MCF 10A (cell line): ENCODE measurements at places on chromosomes 13 and 19. TPM values are rescaled to one million over a fixed set of nuclear protein-coding genes. Genes with fewer than 3 reads are reported as not detected.

- no peak for DNase-seq
Measured at GRCh38 chr13:113146750-113147149, 11.7 kb upstream of the PROZ start.

DNA sequence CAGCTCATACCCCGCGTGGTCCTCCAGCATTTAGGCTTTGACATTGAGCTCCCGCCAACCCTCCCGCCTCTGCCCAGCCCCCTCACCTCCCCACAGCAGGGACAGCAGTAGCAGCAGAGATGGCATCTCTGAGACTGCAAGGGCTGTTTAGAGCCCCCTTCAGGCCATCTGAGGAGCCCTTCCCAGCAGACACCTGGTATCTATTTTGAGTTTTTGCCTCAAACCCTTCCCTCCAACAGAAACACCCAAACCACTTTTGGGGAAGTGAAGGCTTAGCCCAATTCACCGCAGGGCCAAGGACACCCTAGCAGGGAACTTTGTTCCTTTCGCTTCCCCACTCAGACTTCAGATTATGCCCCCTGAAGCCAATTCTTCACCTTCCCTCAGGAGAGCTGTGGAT, 6.3 kb upstream of the ZNF175 start:
- no peak for DNase-seq

GRCh38 chr19:17121736-17122293, 46.2 kb downstream of the MYO9B start:
- DNase-seq = no peak

DNA sequence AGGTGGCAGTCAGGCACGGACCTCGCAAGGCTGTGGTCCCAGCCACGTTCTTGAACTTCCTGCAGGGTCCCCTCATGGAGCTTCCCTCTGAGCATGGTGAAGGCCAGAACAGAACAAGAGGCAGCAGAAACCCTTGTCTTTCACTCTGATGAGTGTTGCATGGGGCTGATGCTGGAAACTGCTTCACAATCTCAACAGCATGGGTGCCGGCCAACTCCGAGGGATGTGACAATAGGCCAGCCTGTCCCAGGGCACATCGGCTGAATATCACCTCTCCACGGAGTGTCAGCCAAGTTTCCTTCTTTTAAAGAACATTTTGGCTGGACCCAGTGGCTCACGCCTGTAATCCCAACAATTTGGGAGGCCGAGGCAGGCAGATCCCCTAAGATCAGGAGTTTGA, 173.9 kb downstream of the FOXO1 start:
- DNase-seq = no peak

- DNase-seq = no peak
Measured at GRCh38 chr13:79803296-79803695, 322.3 kb downstream of the NDFIP2 start.

DNA sequence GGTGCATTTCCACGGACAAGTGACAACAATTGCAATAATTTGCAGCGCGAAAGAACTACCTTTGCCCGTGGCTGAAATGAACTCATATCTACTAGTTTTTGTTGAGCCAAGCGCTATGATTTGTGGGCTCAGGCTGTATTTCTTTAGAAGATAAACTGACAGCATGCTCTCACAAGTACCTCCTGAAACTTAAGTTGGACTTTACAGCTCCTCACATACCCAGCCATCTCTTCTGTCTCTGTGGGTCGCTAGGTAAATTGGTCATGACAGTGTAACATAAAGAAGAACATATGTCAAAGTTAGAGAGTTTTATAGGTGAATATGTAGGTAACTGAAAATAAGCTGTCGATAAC, 839 bp downstream of the COG6 start:
- no peak for DNase-seq

GRCh38 chr19:49387936-49388372, at the start of gene KASH5:
Gene KASH5 (plus strand): TSS chr19:49388249. CDS start chr19:49390884, 2,635 bp downstream.
- DNase-seq = no peak

DNA sequence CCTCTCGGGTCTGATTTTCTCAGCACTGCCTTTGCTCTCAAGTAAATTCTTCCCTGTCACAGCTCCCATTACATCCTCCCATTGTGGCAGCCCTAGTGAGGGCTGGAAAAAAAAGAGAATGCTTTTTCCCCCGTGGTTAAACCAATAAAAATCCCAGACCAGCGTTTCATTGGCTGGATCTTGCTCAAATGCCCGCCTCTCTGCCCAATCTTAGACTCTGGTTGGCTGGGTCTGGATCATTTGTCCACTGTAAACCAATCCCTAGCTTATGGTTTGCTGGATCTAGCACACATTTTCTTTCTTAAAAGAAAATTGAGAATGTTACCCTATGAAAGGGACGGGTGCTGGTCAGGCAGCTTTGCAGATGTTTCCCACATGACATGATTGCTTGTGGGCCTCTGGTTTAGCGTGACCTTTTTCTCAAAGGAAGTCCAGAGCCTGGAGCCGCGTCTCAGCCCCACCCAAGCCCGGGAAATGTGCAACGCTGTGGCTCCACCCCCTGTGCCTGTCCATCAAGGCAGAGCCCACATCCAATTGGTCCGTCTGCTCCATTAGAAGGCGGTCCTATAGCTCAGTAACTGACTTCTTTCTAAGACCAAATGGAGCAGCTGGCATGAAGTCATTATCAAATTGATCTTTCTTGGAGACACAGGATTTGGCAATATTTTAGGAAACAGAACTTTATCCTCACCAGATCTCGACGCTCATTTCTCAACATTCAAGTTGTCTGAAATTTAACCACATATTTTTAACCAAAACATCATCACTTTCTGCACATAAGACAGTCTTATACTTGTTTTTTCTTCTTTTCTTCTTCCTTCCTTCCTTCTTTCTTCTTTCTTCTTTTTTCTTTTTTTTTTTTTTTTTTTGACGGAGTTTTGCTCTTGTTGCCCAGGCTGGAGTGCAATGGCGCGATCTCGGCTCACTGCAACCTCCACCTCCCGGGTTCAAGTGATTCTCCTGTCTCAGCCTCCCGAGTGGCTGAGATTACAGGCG, 2.6 kb upstream of the MCEMP1 start:
- DNase-seq = peak; percentile 76

DNA sequence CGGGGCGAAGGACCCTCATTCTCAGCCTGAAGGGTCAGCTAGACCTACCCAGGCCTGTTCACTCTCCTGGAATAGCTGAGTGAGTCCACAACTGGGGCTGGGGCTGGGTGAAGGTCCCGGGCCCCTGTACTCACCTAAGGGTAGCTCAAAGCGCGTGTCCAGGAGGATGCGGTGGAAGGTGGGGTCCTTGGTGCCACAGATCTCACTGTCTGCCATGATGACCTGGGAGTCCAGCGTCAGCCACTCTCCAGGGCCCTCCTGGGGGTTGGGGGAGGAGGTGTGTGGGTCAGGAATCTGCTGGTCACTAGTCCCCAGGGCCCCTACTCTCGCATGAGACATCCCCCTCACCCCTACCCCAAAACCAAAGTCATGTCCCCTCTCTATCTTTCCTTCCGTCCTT, 18.7 kb downstream of the UNC13A start:
- no peak for DNase-seq

DNA sequence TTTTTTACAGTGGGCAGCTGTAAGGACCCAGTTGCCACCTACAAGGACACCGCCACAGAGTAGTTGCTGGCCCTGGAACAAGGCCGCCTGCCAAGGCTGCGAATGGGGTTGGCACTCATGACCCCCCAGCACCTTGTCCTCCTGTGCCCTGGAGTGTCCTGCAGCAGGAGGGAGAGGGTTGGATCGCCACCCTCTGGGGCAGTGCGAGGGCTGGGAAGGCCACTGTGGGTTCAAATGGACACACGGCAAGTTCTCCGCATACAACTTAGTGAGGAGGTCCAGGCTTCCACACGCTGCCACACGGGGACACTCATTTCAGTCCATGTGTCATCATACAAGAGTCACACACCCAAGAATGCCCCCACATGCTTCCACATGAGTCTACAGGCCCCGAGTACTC, 978 bp downstream of the KLK8 start:
- no peak for DNase-seq

- DNase-seq = no peak
Measured at GRCh38 chr19:17183858-17184321, 31.3 kb upstream of the USE1 start.

DNA sequence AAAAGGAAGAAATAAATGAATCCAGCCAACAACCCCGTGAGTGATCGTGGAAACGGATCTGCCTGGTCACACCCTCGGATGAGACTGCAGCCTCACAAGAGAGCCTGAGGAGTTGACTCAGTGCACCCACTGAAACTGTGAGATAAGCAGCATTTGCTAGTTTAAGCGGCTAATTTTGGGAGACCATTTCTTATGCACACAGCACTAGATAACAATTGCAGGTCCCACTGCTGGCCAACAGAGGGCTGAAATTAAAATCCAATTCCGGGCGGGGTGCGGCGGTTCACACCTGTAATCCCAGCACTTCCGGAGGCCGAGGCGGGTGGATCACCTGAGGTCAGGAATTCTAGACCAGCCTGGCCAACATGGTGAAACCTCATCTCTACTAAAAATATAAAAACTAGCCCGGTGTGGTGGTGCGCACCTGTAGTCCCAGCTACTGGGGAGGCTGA, 3.6 kb downstream of the UQCR11 start:
- DNase-seq = no peak

Gene MZT1
- total RNA-seq = 25.4 and 28.4 TPM in 2 replicates

Gene BLVRB
- 44.0 and 68.7 TPM in 2 replicates for total RNA-seq

Gene SLC25A42
- total RNA-seq = 3.1 and 3.7 TPM in 2 replicates

Gene KISS1R
- not detected in 2 replicates for total RNA-seq

Gene NLRP7
- total RNA-seq = not detected in 2 replicates

Gene C1QTNF9
- not detected in 2 replicates for total RNA-seq

Gene MBD3L2
- not detected in 2 replicates for total RNA-seq

Gene GPR183
- total RNA-seq = not detected in 2 replicates

Gene TBXA2R
- total RNA-seq = not detected in 2 replicates

Gene PSMD8
- 289 and 311 TPM in 2 replicates for total RNA-seq

Gene IGLON5
- total RNA-seq = not detected in 2 replicates
